Fibroblast of skin of scalp (primary cell): ENCODE measurements at places on chromosomes 6 and 20.

- DNase-seq: no peak
Observed at GRCh38 chr6:143598466-143599080, 79.2 kb upstream of the PHACTR2 start.

- no peak for DNase-seq
Observed at GRCh38 chr6:25303254-25303653, 24.1 kb downstream of the CARMIL1 start.

DNA sequence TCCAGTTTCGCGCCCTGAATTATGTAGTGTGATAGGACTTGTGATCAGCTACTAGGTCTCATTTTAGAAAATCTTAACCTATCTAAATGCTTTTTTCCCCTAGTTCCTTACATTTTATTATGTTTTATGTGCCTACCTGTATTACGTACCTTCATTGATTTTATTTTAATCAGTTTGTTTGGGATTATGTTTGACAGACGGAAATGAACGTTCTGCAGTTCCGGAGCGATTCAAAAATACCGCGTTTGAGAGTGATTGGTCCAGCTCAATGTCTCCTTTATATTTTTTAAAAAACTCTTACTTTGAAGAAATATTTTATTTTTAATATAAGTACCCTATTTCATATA is 114.3 kb upstream of the BTN3A2 start:
- no peak for DNase-seq

DNA sequence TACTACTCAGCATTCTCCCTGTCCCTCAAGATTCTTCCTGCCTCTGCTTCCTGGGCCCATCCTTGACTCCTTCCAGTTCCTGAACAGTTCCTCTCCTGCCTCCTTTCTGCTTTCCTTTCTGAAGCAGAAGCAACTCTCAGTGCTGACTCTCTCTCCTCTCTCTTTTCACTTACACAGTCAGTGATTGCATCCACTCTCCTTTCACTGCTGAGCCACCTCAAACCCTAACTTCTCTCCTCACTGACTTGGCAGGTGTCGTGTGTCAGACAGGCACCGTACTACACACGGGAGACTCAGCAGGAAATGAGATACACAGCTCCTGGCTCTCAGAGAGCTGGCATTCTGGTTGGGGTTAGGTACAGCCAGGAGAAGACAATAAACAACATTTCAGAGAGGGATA is 5.6 kb downstream of the ABHD16A start:
- DNase-seq: no peak

GRCh38 chr20:61303675-61304074 is 51.6 kb downstream of the CDH4 start:
- no peak for DNase-seq

- peak; percentile 49 for DNase-seq
Observed at GRCh38 chr20:40442181-40442963, 246.7 kb downstream of the MAFB start.

DNA sequence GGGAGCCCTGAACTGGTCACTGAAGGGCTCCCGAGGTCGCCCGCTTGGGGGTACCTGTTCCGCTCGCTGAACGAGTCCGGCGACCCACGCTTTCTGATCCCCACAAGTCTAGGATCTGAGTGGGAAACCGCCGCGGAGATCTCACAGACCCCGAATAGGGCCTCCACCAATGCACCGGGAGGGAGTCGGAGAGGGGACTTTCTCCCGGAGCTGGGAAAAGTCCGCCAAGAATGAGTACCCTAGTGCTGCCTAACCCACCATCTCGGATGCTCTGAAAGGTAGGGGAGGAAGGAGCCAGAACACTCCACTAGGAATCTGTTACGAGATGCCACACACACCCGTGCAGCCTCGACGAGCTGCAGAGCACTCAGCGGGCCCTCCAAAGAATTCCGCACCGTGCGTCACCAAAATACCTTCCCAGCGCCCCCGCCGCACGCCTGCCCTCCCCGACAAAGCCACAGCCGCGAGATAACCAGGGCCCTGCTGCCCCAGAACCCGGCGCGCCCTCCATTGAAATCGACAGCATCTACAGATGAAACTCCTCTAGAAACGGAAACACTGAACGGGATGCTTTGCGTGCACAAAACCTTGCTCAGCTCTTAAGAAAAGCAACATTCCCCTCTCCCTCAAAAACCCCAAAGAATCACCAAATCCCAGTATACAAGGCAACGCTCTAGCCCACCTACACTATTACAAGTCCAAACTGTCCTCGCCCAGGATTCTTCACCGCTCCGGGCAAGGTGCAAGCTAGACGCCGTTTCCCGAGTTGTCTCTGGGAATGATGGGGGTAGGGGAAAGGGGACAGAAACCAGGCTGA is 686 bp downstream of the COL12A1 start:
- DNase-seq: peak; percentile 81

DNA sequence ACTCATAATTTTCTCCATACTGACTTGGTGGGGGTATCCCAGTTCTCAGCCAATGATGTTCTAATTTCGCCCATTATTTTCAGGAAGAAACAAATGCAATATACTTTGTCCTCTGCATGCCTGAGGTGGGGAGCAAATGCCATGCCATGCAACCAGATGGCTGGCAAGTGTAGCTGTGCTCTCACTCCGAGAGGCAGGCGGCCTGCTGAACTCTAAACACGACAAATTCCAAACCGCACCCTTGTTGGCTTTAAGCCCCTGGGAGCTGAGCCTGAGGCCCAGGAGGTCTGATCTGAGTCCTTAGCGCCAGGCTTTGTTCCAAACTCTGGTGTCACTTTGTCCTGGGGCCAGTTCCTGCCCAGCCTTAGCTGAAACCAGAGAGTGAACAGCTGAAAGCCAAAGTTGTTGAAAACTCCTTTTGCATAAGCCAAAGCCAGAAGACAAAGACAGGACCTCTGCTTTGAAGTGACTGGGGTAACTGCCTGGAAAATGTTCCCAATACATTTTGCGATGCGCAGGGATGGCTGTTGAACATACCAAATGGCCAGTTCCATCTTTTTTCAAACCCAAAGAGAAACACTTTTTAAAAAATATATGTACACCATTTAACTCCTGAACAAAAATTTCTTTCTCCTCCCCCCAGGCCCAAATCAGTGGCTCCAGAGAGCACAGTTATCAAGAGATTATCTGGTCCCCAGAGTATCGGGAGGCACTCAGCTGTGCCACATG is 46.2 kb downstream of the TTI1 start:
- DNase-seq: peak; percentile 58

- DNase-seq: peak; percentile 45
Observed at GRCh38 chr6:165662749-165663376, at the start of gene PDE10A. Gene PDE10A, minus strand, starts transcription at chr6:165663241. Its CDS starts 430 bp downstream, at chr6:165662811.

GRCh38 chr6:117976030-117976651 is 69.1 kb downstream of the SLC35F1 start:
- DNase-seq: peak; percentile 28

DNA sequence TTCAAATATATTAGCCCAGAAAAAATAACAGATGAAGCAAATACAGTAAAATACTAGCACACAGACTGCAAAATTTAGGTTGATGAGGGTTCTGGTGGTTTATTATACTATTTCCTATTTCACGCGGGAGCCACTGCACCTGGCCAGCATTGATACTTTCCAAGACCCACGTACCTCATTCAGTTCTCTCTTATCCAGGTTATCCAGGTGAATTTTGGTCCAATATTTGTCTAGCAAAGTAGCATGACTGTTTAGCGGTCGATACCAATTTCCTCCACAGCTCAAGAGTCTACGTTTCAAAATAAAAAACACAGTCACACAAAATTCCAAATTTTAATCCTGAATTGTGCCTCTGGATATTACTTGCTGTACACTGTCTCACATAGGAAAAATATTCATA is 34.8 kb downstream of the MDN1 start:
- no peak for DNase-seq

DNA sequence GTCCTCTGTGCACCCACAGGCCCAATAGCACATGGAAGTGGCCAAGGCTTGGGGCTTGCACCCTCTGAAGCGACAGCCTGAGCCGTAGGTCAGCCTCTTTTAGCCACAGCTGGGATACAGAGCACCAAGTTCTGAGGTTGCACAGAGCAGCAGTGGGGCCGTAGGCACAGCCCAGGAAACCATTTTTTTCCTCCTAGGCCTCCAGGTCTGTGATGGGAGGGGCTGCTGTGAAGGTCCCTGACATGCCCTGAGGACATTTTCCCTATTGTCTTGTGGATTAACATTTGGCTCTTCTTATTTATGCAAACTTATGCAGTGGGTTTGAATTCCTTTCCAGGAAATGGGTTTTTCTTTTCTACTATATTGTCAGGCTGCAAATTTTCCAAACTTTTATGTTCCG is 878.7 kb upstream of the MAN1A1 start:
- DNase-seq: no peak

- DNase-seq: no peak
Observed at GRCh38 chr6:106628658-106629102, 618 bp downstream of the RTN4IP1 start.

GRCh38 chr6:3162565-3163247 is 5.4 kb upstream of the TUBB2A start:
- peak; percentile 80 for DNase-seq
